ENCODE measurements at places on chromosomes 1 and 21.
A peak's percentile ranks its signal among the peaks of the same experiment; 100 is the strongest.

DNA sequence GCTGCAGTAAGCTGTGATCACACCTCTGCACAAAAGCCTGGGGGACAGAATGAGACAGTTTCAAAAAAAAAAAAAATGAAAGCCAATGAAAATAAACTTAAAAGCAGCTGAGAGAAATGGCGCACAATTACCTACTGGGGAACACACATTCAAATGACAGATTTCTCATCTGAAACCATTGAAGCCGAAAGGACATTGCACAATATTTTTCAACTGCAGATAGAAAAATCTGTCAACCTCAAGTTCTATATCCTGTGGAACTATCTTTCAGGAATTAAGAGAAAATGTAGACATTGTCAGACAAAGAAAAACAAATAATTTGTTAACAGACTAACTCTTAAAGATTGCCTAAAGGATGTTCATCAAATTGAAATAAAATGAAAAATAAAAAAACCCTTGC, 442.8 kb downstream of the MATN1 start:
- DNase-seq, result no peak

GRCh38 chr1:207155028-207155427, 51.0 kb downstream of the C4BPA start:
- DNase-seq, result no peak

- no peak for DNase-seq
These were observed 57.0 kb upstream of the CACYBP start for GRCh38 chr1:174942547-174943255.

DNA sequence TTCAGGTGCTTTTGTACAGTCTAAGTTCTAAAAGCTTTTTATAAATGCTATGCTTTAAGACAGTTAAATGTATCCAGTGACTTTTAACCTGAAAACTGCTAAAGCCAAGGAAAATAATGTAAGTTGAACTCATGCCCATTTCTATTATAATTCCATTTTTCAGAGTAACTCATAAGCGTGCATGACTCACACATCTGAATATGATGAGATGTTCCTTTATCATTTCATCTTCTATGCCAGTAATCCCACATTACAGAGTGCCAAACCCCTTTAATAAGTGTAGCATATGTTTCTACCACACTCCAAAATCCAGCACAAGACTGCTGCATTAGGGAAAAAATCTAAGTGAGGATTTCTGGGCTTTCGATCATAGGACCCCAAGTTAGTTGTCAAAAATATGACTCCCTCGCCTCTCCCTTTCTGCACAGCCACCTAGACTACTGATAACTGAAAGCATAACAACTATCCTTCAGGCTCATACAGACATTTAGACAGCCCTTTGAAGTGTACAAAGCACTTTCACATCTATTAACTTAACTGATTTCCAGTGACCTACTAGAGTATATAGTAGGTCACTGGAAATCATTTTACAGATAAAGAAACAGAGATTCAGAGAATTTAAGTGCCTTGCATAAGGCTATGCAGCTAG, 45.3 kb downstream of the JAK1 start:
- peak; percentile 46 for DNase-seq

DNA sequence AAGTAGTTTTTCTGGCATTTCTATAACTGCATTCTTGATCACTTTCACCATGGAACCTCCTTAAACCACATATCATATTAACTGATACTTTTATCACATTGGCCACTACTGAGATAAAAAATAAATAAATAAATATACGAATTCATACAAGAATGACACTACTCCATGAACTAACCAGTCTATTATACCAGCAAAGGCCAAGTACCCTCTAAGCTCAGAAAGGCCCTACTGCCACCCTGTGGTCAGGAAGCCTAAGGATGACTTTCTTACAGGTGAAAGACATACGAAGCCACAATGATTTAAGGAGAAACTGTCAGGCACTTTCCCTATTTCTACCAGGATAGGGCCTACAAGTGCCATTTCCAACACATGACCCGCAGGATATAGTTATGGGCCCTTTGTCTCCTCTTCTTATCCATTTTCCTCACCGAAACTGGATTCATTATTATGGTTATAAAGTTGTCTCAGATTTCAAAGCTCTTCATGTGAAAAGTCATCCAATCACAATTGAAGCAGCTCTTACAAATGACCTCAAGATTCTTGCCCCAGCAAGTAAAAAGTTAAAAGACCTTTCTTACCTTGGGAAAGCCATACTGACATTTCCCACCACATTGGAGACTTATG, 23.9 kb downstream of the DNAJC8 start:
- DNase-seq, result peak; percentile 50

DNA sequence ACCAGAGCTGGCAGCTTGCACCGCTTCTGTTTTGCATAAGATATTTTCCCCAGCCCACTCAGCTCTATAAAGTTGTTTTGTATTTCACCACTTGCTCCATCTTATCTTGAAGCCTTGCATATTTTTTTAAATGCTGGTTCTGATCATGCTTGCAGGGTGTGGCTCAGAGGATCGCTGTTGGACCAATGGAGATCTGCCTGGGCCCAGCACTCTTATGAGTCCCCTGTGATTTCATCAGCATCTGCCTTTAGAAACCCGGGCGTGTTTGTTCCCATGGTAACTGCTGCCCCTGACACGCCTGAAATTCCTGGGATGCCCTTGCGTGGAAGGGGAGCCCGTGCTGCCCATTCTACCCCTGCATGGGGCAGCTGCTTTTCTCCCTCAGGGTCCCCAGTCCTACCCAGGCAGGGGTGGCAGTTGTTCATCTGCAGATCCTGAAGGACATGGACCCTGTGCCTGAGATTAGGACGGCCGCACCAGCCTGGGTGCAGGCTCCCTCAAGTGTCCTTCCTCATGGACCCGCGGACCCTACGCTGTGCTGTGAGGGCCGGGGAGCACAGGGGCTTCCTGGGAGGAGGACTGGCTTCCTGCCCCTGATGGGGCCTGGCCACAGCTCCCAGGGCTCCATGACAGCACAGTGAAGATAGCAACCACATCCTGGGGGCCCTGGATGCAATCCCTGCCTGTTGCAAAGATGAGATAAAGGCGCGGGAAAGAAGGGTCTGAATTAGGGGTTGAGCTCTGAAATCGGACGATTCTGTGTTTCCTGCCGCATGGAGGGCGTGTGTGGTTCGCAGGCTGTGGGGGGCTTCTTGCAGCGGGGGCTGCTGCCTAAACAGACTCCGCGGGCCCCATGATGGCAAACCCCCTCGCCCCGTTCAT, 226.5 kb downstream of the SDCCAG8 start:
- DNase-seq, result peak; percentile 86

DNA sequence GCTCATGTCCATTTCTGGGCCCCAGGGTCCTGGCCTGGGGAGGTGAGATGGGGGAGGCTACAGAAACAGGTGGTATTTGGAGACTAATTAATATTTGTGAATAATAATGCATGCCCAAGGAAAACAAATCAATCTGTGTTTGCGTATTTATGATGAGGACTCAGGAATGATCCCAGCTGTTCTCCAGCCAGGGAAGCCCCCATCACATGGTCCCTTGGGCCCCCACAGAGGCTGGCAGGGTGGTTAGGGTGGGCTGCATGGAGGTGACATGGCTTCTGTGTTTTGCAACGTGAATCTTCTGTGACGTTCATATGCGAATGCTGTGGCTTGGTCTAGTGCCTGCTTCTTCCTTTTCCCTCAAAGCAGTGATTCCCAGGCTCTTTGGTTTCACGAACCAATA, 10.5 kb downstream of the PTPRF start:
- DNase-seq, result peak; percentile 28

DNA sequence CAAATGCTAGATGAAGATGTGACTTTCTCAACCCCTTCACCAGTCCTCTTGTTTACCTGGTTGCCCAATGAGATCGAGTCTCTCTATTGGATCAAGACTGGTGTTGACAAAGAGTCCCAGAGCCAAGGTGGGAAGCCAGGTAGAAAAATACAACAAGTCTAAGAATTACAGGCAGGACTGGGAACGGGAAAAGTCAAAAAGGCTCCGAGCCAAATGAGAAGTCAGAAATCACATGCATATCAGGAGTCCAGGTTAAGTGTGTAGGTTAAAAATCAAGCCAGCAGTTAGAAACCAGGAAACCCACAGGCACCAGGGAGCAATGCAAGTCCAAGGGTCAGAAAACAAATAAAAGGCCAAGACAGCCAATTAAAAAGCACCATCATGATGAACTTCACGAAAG, 27.4 kb upstream of the DUSP23 start:
- no peak for DNase-seq

- peak; percentile 86 for DNase-seq
These were observed 7.1 kb upstream of the TPM3 start for GRCh38 chr1:154198756-154199562.

DNA sequence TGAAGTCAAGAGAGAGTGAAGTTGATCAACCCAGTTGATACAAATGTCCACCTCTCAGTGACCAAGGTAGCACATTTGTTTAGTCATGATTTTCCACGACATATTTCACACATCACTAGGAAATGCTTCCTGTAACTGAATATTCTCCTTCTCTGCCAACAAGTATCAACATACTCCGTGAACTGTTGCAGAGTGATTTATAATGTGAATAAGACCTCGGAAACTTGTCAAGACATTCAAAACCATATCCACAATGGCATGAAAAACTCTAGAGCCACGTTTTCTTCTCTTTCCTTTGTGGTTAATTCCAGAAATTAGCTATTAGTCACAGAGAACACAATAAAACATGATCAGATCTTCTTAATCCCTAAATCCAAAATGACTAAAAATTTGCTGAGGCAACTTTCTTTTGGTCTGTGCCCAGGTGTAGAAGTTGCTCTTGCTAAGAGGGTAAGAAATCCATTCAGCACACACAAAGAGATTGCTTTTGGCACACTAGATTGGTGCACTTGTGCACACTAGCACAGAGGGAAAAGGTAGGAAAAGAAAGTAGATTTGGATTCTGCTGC, 244.3 kb upstream of the NRIP1 start:
- DNase-seq, result no peak

DNA sequence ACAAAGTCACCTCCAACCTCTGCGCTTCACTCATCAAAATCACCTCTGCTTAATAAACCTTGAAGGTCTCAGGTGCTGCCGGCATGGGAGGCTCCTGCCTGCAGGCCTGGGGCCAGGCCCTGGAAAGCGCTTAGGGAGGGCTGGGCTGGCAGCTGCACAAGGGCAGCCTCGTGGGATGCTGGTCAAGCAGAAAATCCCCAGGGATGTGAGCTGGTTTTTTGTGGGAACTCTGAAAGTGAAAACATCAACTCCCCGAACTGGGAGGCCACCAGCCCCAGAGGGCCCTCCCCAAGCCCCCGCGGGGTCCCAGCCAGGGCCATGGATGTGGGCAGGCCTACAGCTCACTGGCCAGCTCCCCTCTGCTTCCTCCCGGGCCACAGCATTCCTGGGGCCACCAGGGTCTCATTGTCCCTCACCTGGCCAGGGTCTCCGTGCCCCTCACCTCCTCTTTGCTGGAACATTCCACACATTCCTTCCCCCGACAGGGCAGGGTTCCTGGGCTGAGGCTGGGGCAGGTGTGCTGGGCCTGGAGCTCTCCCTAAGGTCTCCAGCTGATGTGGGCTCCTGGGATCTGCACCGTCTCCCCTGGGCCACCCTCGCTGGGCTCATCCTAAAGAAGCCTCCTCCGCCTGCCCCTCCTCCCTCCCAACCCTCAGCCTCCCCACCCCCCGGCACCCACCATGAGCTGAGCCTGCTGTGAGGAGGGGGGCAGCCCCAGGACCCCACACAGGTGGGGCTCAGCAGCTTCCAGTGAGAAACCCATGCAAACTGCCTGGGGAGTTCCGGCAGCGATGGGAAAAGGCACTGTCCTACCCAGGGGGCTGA, 36.0 kb upstream of the POFUT2 start:
- no peak for DNase-seq

GRCh38 chr1:205783904-205784303, 8.6 kb upstream of the RAB29 start:
- DNase-seq, result peak; percentile 33

Measured in eye (tissue), 1 donor.